ENCODE measurements at places on chromosomes 16 and 17.

DNA sequence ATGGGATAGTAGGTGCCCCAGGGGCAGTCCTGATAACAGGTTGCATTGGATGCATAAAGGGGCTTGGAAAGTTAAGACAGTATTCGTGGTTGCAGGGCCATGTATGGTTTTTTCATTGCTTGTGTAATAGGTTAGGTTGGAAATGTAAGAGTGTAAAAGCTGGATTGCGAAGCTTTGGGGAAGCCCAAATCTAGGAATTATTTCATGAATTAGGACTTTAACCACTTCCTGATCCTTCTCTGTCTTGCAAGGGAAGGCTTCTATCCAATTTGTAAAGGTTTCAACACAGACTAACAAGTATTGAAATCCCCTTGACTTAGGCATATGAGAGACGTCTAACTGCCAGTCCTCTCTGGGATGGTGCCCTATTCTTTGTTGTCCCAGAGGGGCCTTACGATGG, 7.8 kb upstream of the CCL17 start:
- no peak for DNase-seq

DNA sequence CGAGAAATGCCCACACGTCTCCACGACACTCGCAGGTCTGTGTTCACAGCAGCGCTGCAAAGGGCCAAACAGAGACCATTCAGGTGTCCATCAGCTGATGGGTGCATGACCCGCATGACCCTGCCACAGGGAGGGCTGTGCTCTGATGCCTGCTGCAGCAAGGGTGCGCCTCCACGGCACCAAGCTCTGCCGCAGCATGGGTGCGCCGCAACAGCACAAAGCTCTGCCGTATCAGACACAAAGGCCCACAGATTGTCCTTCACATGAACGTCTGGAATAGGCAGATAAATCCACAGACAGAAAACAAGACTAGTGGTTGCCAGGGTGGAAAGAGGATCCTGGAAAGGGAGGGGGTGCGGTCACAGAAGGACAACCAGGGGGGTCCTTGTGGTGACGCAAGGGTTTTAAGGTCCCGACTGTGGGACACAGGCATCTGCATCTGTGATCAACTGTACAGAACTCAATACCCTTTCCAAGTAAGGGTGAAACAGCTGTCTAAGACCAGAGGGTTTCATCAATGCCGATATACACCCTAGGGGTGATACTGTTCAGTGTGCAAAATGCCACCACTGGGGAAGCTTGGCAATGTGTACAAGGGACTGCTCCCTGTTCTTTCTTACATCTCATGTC, 121.0 kb downstream of the ANKRD11 start:
- DNase-seq = no peak

DNA sequence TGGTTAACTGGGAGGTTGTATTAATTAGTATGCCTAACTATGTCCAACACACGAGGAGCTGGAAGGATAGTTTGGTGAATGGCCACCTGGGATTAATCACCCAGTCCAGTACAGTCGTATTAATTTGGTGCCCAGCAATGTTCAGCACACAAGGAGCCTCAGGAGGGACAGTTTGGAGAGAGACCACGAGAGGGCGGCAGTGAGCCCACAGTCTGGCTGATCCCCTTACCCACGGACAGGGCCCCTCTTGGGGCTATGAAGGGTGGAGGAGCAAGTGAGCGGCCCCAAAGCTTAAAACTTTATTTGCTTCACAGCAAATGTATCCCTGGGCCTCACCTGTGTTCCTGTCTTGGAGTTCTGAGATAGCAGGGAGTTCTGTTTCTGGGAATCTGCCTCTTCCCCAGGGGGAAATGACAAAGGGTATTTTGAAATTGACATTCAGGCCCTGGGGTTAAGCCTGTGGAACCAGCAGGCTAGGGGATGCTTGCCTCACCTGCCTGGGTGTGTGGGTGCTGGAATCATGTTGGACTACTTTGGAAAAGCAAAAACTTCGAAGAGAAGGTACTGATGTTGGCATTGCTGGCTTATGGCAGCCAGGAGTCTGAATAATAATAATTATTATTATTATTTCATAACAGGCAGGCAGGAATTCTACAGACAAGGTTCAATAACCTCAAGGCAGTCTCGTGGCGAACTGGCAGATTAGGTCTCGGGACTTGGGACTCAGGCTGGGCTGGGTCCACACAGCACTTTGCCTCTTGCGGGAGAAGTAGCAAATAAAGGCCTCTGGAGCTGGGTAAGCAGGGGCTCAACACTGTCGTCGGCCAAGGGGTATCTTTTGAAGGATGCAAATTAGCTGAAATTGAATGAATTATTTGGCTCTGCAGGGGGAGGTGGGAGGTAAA, 227.6 kb upstream of the ASIC2 start:
- DNase-seq = peak; percentile 71

- no peak for DNase-seq
Observed at GRCh38 chr17:17946093-17946492, 26.1 kb downstream of the TOM1L2 start.

GRCh38 chr17:37699285-37699973, 45.4 kb downstream of the HNF1B start:
- DNase-seq = no peak

DNA sequence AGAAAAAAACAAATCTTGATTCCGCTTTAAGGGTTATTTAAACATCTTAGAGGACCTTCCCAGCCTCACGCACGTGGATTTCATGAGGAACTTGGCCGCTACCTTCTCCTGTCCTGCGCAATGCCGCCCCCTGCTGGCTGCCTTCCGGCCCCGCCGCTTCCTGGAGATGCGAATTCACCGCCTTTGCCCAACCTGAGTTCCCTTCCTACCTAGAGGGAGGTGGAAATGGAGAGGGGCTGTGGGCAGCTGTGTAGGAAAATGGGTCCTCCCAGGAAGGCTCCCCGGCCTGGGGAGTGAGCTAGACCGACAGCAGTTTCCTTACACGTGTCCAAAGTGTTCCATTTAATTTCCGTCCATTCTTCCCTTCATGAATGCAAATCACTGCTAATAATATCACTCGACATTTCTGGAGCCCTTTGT, 1.0 kb upstream of the ABCC12 start:
- DNase-seq = peak; percentile 89

- DNase-seq = no peak
Observed at GRCh38 chr16:67886387-67886786, 1.7 kb downstream of the NRN1L start.

DNA sequence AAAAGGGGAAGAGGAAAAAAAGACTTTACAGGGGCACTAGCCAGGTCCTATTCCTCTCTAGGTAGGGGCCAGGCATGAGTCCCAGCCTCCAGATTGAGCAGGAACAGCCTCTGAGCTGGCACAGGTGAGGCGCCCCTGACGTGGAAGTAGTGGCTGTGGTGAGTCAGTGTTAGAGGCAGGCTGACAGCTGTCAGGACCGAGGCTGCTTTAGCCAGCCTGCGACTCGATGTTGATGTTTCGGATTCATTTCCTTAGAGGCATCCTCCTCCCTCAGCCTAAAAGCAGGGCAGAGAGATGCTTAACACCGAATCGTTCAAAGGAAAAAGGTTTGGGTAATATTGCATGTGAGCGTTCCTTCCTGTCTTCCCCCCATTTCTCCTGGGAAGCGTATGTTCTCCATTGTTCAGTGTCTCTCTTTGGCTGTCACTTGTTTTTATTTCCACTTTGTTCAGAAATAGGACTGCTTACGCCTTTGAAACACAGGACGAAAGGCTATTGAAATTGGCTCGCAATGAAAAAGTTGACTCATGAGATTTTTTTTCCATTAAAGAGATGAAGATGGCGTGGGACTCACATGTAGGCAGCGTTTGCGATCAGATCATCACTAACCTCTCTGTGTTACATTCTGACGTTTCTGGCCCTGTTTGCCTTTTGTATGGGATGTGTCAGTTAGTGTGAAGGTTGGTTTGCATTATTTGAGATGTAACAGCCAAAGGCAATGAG, 1.3 kb downstream of the KIAA0513 start:
- DNase-seq = peak; percentile 91
